ENCODE measurements at places on chromosomes 5 and 9.

GRCh38 chr9:35689542-35690293, at the start of gene TPM2:
TPM2 (minus strand) TSS chr9:35689925; CDS start chr9:35689817, 108 bp downstream.
- DNase-seq: no peak

GRCh38 chr5:7886849-7887475, 18.0 kb downstream of the MTRR start:
- no peak for DNase-seq

GRCh38 chr9:93292664-93293328, 108.9 kb downstream of the WNK2 start:
- no peak for DNase-seq

GRCh38 chr5:139647506-139648204, 494 bp upstream of the CXXC5 start:
- no peak for DNase-seq

- no peak for DNase-seq
Measured at GRCh38 chr5:109267283-109267682, 142.5 kb downstream of the PJA2 start.

- no peak for DNase-seq
Measured at GRCh38 chr5:133298447-133298846, 246.6 kb downstream of the HSPA4 start.

DNA sequence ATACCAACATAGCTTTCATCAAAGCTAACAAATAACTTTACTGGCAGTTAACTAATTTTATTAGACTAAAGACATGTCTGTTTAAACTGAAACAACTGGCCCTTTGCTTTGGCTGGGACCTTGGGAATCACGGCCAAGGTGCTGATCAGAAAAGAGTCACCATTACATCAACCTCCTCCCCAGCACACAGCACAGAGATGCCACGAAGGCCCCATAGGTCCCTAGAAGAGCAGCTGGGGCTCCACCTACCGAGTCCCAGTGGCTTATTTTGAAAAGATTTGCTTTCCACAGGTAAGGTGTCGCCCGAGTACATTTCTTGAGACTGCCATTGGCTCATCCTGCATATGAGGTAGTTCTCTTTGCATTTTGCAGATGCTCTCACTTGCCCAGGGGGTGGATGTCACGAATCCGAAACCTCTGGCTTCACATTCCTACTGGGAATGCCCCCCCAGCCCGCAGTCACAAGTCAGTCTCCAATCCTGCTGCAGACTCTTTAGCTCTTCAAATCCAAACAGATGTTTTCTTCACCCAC, 18.8 kb upstream of the HSD17B3 start:
- DNase-seq: no peak

DNA sequence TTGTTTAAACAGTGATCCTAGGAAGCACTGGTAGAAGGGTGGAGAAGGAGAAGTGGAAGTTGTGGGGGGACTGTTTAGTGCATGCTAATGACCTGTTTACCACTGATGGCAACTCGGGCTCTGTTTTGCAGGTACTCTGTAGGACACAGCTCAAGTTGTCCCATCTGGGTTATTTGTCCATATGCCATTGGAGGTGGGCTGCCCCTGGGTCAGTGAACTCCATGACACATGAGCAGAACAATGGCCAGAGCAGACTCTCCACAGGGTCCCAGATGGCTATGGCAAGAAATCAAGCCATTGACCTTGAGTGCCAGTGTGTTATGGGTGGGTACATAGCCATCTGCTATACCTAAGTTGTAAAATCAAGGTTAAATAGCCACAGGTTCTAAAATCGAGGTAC, 175.9 kb downstream of the GAS1 start:
- DNase-seq: no peak

GRCh38 chr5:109805883-109806282, 116.2 kb downstream of the MAN2A1 start:
- DNase-seq: no peak

- no peak for DNase-seq
Measured at GRCh38 chr5:165714598-165714997, 2209.2 kb downstream of the MAT2B start.

- DNase-seq: no peak
Measured at GRCh38 chr9:109238125-109238524, 71.1 kb upstream of the FRRS1L start.

DNA sequence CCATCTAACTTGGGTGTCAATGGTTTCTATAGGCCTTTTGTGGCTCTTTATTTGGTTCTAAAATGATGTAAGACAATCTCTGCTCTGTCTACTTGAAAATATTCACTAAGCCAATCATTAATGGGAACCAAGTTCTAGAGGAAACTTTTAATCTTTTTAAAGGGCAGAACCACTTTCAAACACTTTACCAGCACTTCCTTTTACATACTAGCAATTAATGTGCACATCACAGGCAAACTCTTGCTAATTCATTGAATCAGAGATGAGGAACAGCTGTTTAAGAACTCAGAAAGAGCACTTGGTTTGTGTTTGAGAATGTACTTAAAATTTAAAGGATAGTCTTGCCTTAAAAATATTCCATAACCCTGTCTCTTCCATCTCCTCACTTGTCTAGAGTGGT, 83.4 kb downstream of the PAPPA start:
- DNase-seq: no peak

DNA sequence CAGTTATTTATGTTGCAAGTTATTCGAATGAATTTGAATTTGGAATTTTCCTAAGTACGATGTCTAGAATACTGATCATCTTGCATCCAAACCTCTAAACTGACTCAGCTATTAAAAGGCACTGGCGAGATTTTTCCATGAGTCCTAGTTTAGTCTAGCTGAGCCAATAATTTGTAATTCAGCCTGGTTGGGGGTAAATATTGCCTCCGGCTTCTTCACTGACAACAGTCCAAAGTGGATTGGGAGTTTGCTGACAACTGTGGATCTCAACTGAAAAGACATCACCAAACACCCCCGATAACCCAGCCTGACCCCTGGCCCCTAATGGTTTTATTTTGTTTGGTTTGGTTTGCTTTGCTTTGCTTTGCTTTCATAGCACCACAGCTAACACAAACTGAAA, 189.8 kb upstream of the DAPK1 start:
- DNase-seq: no peak

Data from GM18507 (cell line).